ENCODE measurements at places on chromosomes 11 and 22.

- no peak for DNase-seq
These were observed 28.4 kb upstream of the HMOX1 start for GRCh38 chr22:35352214-35353111.

DNA sequence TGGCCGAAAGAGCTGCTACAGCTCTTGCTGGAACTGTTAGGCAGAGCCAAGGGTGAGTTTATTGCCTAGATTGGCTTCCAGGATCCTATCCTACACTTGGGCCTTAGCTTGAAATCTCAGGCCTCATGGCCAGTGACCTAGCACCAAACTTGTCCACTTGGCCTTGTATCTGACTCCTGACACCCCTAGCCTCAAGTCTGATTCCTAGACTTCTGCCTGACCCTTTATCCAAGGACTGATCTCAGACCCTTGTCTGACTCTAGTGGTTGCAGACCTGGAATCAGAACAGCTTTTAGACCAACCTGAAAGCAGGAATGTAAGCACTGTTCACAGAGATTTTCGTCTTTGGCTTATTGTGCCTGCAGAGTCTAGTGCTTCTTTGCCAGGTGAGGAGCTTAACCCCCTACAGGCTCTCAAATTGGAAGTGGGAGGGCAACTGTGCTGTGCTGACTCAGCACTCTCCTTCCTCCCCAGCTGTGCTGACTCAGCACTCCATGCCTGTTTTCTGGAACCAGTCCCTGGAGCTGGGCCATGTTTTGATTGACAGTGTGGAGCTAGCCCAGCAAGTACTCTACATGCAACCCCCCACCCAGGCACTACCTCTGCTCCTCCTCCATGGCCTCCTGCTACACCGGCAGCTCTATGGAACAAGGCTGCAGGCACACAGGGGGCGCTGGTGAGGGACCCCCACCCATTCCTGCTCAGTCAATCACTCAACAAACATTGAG lies 35.1 kb downstream of the RRP8 start:
- DNase-seq: no peak

DNA sequence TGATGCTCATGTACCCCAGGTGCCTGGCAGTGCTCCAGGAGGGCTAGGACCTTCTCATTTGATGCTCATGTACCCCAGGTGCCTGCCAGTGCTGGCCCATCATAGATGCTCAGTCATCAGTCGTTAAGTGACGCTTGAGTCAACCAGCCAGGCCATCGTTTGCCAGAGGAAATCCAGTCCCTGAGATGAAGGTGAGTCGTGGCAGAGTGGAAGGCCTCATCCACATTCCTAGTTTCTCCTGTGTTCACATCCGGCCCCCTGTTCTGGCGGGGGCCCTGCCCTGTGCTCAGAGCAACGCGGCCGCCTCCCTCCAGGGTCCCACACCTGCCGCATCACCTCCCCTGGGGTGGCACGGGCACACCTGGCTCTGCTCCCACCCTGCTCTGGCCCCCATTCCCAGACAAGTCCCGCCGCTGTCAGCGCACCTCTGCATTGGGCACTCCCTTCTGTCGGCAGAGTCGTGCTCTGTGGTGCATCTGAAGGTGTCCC lies 279.9 kb downstream of the BRD1 start:
- no peak for DNase-seq

GRCh38 chr11:111549196-111549868 lies 8.8 kb downstream of the LAYN start:
- no peak for DNase-seq

- peak; percentile 20 for DNase-seq
These were observed 1102.6 kb downstream of the DLG2 start for GRCh38 chr11:84524422-84525051.

GRCh38 chr11:130183878-130184610 lies 24.5 kb downstream of the ST14 start:
- no peak for DNase-seq

DNA sequence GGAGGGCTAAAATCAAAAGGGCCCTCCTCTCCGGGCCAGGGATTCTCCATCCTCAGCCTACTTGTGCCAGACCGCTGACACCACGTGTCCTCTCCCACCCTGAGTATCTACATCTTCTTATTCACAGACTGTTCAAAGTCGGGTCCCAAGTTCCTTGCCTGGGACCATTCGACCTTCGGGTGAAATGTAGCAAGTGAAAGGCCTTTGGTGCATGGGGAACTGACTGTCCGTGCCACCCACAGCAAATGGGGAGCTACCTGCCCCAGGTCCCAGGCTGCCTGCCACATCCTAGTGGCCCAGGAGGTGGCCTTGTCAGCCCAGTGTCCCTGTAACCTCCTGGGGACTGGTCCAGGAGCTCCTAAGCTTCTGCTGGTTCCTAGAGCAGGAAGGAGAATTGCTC lies 67.3 kb downstream of the RTL6 start:
- no peak for DNase-seq

DNA sequence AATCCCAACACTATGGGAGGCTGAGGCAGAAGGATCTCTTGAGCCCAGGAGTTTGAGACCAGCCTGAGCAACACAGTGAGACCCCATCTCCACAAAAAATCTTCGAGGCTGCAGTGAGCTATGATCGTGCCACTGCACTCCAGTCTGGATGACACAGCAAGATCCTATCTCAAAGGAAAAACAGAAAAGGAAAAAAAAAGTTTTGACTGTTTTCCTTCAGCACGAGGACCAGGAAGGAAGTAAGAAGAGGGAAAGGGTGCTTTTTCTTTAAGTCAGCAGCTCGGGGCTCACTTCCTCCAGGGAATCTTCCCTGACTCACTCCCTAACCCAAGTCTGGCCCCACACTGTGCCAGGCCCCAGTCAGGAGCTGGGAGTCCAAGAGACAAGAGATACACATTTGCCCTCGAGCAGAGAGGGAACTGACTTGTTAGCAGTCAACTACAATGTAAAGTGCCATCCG lies 14.2 kb downstream of the ARRB1 start:
- DNase-seq: no peak

GRCh38 chr11:73978576-73979086 lies 4.0 kb downstream of the UCP2 start:
- DNase-seq: no peak

- DNase-seq: no peak
These were observed 135.8 kb downstream of the SNX19 start for GRCh38 chr11:130780437-130780836.

GRCh38 chr22:48070760-48071159 lies 1308.3 kb downstream of the TBC1D22A start:
- DNase-seq: no peak

DNA sequence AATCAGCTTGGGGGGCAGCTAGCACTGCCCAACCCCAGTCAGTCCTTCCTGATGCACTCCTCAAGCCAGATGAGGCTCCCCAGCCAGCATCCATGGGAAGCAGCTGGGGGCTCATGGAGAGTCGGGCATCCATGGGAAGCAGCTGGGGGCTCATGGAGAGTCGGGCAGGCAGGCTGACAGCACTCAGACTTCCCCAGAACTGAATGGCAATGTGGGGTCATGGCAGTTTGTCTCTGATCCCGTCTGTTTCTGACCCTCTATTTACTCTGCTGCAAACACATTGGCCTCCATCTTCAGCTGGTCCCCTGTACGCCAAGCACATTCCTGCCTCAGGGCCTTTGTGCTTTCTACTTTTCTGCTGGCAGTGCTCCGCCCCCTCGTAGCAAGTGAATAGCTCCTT lies 314.8 kb downstream of the NTM start:
- DNase-seq: no peak

DNA sequence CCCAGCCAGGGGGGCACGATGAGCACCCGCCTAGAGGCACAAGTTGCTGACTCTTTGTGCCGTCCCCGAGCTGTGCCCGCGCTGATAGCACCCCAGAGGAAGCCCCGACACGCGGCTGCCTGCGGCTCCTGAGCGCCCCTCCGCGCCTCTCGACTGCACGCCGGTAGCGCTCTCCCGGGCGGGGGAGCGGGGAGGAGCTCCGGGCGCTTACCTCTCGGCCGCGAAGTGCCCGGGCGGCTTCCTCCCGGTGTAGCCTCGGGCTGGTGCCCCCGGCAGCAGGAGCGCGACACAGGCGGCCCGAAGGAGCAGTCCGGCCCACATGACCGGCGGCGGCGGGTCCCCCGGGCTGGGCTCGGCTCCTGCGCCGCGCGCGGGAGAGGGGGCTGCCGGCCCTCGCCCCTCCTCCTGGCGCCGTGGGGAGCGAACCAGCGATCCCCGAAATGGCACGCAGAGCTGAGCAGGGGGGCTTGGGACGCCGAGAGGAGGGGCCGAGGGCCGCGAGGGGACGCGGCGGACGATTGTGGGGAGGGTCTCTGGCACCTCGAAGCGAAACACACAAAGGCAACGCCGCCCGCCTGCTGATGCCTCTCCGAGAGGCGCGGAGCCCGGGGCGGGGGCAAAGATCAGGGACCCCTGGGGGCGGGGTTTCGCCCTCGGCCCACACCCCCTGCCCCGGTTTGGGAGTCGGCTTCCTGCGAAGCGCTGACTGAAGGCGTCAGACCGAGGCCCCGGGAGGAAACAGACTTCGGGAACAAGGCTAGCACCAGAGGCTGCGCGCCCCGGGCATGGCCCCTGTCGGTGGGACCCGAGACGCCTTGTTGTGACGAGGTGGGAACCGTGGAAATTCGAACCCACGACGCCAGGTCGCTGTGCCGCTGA lies at the start of gene VWCE:
Gene VWCE (minus strand): TSS at position 600 of the 879 bp plus-strand sequence. CDS start 279 bp downstream, at position 321.
- DNase-seq: no peak
